Panc1 (cell line): ENCODE measurements at places on chromosomes 7 and 10.
A peak's percentile ranks its signal among the peaks of the same experiment; 100 is the strongest.

- no peak for DNase-seq
Measured at GRCh38 chr10:94299417-94299816, 63.3 kb downstream of the NOC3L start.

DNA sequence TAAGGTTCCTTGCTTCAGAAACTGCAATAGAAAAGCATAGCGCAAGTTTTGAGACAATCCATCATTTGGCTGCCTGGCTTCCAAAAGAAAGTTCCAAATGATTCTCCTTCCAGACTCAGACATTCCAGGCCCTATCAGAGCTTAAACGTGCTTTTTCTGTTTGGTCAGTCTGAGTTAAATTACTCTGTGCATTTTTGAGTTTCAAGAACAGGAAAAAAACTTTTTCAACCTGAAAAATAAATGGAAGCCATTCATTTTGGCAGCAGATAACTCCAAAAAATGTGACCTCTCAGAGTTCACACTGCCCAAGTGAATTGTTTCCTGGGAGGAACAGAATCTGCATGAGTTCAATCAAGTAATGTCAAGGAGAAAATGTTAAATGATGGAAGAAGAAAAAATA lies 354.2 kb downstream of the CXCL12 start:
- no peak for DNase-seq

DNA sequence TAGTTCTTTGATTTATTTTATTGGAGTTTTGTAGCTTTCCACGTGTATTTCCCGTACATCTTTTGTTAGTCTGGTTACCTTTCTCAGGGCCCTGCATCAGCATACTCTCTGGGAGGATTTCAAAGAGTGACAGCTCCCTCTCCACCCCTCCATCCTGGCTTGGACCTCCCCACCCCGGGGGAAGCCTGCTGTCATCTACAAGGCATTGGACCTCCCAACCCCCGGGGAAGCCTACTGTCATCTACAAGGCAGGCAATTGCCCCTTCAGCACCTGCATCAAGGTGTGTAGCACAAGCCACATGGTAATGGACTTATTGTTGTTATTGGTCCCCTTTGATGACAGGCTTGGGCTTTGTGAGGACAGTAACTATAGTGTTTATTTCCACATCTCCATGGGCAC lies 390.1 kb downstream of the TCERG1L start:
- DNase-seq = no peak

DNA sequence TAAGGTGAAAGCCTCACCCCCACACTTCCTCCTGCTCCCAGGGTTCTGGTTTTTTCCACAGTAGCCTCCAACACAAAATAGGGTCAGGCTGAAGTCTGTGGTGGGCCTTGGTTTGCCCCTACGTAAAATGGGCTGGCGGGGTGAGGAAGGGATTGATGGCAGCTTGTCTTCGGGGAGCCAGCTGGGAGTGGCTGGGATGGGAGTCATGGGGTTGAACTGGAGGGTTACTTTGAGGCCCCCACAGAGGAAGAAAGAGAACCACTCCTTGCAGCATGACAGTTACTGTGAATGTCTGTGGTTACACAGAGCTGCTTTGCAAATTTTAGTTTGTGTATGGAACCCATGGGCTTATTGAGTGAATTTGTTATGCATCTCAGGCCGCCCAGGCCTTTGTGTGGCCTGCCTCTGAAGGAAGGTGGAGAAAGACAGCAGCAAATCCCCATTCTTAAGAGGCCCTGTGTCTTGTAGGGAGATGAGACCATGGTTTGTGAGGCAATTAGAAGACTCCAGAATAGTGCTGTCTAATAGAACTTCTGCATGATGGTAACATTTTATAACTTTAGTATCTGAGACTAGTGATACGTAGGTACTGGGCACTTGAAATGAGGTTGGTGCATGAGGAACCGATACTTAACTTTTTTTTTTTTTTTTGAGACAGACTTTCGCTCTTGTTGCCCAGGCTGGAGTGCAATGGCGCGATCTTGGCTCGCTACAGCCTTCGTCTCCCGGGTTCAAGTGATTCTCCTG lies 8.1 kb downstream of the TRIM8 start:
- DNase-seq = no peak

- DNase-seq = peak; percentile 18
Measured at GRCh38 chr7:4479367-4480039, 202.6 kb upstream of the FOXK1 start.

DNA sequence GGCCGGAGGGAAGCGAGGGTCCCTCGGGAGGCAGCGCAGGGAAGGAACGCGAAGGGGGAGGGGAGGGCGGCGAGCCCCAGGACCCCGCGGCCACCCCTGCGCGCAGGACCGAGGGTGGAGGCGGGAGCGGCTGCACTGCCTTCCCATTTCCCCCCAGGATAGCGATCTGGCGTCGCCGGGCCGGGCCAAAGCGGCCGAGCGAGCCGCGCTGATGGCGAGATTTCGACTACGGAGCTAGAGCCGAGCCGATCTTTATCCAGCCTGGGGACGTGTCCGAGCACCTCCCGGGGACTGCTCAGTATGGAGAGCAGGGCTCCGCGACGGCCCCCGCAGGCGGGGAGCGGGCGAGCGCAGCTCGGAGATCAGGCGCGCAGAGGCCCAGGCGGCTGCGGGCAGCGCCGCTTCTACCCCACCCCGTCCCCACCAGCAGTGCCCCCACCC lies 590 bp upstream of the CRTAC1 start:
- no peak for DNase-seq

GRCh38 chr7:18754766-18755165 lies 259.2 kb downstream of the HDAC9 start:
- no peak for DNase-seq

DNA sequence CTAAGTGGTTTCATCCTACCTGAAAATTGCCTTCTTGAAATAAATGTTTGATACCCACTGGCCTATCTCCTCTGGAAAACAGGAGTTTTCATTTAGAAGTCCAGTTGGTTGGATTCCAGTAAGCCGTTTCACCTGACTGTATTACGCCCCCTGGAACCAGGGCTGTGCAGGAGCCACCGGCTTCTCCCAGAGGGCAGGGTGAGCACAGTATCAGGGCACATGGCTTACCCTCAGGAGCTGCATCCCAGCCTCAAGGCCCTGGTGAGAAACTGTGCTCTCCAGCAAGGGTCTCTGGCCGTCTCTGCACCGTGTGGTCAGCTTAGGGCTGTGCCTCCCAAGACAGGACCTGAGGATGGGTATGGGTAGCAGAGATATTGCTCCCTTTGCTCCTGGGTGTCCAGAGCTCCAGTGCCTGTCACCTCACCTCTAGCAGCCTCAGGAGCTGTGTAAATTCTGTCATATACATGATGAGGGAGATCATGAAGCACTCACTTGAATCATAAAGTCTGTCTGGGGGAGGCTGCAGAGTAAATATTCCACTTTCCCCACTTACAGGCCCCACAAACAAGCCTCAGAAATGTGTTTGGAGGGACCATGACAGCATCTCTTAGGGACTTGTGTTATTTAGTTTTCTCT lies 109.6 kb upstream of the SAMD8 start:
- no peak for DNase-seq

DNA sequence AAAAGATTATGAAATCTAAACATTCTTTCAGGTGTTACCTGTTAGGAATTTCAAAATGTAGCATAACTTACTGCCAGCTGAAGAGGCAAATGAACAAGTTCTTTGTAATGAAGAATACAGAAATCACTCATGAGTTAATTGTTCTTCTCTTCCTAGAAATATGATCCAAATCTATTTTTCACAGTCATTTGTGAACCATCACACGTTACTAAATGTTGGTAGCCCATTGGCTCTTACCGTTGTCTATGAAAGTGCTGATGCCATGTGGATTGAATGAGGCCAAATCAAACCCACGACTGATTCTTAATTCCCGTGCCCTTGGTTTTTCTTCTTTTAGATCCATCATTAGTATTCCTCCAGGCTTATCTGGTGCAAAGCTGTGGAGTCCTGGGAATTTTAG lies 15.9 kb upstream of the PON3 start:
- no peak for DNase-seq

GRCh38 chr7:80330434-80330833 lies 181.4 kb downstream of the GNAT3 start:
- DNase-seq = no peak

DNA sequence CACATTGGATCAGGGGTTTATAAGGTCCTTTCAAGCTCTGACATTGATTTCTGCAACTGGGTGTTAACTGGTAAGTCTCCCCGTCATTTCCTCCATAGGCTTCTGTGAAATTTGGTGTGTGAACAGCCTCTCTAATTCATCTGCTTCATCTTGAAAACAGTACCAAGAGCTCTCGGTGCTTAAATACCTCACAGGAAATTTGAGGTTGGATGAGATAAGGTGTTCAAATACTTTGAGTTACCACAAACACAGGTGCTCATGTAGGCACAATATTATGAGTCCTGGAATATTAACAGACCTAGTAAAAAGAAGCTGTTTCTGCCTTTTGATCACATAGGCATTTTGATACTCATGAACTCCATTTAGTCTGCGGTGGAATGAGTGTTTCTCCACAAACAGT lies 85.2 kb downstream of the RTKN2 start:
- no peak for DNase-seq

GRCh38 chr7:82156893-82157292 lies 286.7 kb downstream of the CACNA2D1 start:
- DNase-seq = no peak

- DNase-seq = no peak
Measured at GRCh38 chr7:84076219-84076618, 118.4 kb downstream of the SEMA3A start.

DNA sequence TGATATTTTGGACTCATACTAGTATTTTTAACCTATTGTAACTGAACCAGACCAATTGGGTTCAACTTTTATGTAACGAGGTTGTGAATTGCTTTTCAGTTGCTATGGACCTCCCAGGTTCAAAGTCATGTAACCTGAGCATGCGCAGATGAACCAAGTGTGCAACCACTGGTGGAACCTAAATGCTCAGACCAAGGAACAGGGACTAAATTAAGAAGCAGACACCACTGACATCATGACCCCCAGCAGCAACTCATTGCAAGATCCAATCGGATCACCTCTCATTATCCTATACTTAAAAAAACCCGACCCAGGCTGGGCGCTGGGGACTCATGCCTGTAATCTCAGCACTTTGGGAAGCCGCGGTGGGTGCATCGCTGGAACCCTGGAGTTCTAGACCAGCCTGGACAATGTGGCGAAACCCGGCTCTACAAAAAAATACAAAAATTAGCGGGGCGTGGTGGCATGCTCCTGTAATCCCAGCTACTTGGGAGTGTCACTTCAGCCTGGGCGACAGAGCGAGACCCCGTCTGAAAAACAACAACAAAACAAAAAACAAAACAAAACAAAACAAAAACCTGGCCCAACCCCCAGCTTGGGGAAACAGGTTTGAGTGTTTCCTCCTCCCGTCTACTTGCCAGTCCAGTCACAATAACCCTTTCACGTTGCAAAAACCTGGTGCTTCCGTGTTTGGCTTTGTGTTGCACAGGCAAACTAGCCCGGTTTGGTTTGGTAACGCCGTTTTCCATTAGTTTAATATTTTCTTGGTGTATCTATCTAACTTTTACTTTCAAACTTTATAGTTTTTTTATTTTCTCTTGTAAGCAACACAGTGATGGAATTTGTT lies 11.3 kb upstream of the ZNF518A start:
- DNase-seq = peak; percentile 80

- no peak for DNase-seq
Measured at GRCh38 chr10:69087590-69088470, at the start of gene SRGN. Gene SRGN (plus strand): TSS chr10:69088103. CDS start chr10:69088158, 55 bp downstream.

GRCh38 chr7:134512271-134512670 lies 15.1 kb upstream of the AKR1B10 start:
- DNase-seq = no peak

DNA sequence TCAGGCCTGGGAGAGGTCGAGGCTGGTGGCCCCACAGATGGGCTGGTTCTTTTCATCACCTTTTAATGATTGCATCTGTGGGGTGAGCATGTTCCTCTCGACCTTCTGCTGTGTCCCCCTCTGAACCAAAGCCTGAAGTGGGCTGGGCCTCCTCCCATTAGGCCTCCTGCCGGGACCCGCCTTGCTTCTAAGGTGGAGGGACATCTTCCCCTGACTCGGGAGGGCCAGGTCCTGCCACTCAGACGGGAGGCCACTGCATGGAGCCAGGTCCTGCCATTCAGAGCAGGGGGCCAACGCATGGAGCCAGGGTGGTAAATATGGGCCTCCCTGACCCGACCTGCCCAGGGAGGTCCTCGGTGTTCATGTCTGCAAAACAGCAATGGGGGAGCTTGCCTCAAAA lies 188.4 kb downstream of the EBF3 start:
- DNase-seq = no peak

DNA sequence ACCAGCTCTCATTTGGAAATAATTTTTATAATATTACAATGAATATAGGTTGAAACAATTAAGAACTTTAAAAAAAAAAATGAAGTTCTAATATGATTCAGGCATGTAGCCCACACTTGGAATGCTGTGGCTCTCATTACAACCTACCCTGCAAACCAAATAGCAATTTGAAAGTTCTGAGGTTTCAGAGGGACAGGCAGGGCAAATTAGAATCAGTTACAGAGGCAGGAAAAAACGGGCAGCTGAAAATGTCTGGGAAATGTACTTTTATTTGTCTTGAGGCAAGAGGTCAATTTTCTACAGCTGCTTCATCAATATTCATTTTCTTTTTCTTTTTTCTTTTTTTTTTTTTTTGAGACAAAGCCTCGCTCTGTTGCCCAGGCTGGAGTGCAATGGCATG lies 95.3 kb downstream of the PIP4K2A start:
- DNase-seq = no peak

- DNase-seq = no peak
Measured at GRCh38 chr7:81331061-81332018, 412.5 kb upstream of the SEMA3C start.
